ENCODE measurements at places on chromosomes 3 and 15. TPM values are rescaled to one million over a fixed set of nuclear protein-coding genes. Genes with fewer than 3 reads are reported as not detected.

Gene XIRP1
- total RNA-seq, result not detected

Gene PATL2
- total RNA-seq, result 0.82 TPM

Gene CAMK1
- total RNA-seq, result 36.4 TPM

Gene SCN5A
- 0.08 TPM for total RNA-seq

Gene ERC2
- 0.47 TPM for total RNA-seq

Gene SLC28A2
- total RNA-seq, result not detected
